ENCODE measurements at places on chromosomes 4 and X.
A peak's percentile ranks its signal among the peaks of the same experiment; 100 is the strongest.

DNA sequence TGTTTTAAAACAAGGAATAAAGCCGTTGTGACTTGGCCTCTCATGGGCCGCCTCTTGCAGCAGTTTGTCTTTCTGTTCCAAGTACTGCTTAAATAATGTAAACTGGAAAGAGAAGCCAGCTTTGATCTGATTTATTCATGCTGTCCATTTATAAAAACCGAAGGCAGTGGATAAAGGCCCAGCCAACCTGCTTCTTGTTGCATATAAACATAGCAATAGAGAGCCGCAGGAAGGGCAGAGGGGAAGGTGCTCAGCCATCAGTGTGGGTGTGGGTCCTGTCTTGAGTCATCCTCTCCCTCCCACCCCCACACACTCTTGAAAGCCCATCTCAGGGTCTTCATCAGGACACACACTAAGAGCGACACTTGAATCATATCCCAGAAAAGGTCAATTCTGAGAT lies 187.9 kb upstream of the FAM9B start:
- DNase-seq: no peak

GRCh38 chr4:98664959-98665358 lies 6.5 kb upstream of the TSPAN5 start:
- no peak for DNase-seq

- no peak for DNase-seq
These were observed 171.1 kb downstream of the SCFD2 start for GRCh38 chr4:53194727-53195126.

GRCh38 chrX:70480660-70481018 lies 36.0 kb downstream of the DLG3 start:
- no peak for DNase-seq

DNA sequence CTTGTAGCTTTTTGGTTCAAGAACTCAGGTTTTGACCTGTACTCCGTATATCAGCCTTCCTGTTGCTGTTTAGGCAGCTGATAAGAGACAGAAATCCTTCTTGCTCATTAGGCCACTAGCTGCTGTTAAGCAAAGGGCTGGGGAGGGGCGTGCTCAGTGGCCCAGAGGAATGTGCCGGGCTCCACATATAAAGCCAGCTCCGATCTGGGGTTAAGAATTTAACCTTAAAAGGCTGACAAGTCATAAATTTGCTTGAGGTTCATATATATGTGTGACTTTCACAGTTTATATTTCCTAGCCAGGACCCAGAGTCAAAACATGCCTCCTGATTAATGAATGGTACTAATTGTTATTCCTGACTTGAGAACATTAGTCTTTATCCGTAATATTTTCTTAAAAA lies 15.3 kb downstream of the GPC3 start:
- DNase-seq: no peak

- peak; percentile 71 for DNase-seq
These were observed 111.2 kb upstream of the TECRL start for GRCh38 chr4:64520421-64520820.

DNA sequence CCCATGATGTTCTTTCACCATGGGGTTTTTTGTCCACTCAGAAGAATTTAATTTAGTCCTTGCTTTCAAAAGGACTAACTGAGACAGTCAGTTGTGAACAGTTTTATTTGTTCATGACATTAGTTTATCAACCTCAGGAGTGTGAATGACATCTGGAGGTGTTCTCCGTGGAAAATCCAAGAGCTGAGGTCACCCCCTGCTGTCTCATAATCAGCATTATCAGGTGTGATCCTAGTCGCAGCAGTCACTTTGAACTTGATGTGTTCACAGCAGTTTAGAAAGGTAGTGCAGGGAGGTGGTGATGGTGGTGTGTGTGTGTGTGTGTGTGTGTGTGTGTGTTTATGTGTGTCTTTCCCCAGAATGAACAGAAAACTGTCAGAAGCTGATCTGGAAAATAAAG lies 1760.8 kb upstream of the PCDH10 start:
- no peak for DNase-seq

DNA sequence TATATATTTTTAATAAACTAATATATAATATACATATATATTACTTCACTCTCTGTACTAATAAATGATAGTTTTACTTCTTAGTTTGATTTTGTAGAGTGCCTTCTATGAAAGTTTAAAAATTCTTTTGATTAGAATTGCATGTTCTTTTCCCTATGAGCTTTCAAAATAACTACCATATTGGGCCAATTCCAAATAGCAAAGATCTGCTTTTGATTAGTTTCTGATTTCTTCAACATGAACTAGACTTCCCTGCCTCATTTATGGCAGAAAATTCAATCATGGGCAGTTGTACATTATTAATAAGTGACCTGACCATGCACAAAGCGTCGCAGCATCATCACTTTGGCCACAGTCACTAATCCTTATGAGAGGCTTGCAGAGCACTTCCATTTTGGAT lies 48.9 kb upstream of the TEX13A start:
- no peak for DNase-seq

GRCh38 chrX:136468391-136469103 lies 19.2 kb upstream of the BRS3 start:
- no peak for DNase-seq

DNA sequence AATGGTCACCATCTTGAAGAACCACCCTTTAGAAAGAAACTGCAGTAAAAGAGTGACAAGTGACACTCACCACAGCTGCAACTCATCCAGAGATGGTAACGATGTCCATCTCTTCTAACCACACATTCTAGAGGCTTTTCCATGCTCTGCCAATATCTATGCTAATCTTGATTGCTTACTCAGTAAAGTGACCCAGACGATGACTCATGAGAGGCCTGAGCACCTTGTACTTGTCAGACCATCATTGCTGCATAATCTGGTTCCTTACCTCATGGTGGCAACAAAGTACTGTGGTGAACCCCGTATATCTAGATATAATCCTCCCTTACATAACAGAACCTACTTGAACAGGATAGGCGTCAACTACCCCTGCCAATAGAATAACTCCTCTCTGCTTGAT lies 75.6 kb downstream of the CCNG2 start:
- no peak for DNase-seq

DNA sequence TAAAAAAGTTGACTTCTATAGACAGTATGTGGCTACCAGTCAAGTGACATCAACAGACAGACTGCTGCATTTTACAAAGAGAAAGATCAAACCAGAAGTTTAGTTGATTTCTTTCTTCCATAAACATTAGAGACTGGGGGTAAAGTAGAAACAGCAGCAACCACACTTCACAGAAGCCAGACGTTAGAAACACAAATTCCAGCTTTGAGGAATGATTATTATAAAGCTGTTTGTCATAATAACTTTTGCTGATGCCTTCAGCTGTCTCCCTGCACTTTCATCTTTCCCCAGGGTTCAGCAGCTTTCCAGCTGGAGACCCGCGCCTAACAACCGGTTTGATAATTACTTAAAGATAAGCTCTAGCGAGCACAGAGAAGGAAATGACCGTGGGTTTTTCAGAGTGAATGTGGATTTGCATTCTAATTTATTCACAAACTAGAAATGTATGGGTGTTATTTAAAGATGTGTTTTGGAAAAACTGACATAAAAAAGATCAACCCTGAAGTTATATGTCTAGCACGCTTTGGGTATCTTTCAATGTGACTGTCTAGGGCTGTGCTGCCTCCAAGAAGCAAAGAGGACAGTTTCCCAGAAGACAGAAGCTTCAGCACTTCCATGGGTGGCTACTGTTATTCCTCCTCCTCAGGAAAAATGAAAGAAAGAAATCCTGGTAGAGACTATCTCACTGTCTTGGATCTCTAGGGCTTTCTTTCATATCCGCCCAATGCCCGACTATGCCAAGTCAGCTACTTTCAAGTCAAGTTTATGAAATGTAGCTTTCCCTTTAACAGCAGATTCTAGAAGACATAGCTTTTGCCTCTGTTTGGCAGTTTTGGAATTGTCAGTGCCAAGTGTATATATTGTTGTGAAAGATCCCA lies 15.0 kb upstream of the ENAM start:
- DNase-seq: no peak

DNA sequence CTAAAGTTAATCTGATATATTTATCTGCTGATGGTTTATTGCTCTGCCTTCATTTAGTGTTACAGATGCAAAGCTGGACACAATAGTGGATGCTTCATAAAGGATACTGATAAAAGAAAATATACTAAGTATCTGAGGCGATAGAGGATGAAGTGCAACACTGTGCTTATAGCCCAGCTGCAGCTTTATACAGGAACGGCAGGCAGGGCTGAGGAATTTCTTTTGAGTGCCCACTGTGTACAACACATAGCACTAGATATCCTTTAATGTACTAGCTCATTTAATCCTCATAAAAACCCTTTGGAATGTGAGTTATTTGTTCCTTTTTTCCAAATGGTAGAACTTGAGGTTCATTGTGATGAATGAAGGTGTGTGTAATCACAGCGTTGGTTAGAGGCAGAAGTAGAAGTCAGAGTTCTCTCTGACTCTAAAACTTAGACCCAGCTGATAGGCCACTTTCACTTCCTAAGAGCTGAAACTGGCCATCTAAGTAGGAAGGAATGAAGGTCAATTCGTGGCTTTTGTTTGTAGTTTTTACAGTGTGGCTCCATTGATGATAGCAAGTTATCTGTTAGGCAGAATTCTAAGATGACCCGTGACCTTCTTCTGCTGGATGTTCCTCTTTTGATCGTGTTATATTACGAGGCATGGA lies 138.0 kb downstream of the VEGFC start:
- DNase-seq: no peak

GRCh38 chr4:76363556-76364290 lies 57.2 kb downstream of the STBD1 start:
- DNase-seq: no peak

GRCh38 chr4:187256897-187257296 lies 533.2 kb upstream of the FAT1 start:
- no peak for DNase-seq

- peak; percentile 66 for DNase-seq
These were observed 39.6 kb downstream of the CLCN3 start for GRCh38 chr4:169659716-169660670.

DNA sequence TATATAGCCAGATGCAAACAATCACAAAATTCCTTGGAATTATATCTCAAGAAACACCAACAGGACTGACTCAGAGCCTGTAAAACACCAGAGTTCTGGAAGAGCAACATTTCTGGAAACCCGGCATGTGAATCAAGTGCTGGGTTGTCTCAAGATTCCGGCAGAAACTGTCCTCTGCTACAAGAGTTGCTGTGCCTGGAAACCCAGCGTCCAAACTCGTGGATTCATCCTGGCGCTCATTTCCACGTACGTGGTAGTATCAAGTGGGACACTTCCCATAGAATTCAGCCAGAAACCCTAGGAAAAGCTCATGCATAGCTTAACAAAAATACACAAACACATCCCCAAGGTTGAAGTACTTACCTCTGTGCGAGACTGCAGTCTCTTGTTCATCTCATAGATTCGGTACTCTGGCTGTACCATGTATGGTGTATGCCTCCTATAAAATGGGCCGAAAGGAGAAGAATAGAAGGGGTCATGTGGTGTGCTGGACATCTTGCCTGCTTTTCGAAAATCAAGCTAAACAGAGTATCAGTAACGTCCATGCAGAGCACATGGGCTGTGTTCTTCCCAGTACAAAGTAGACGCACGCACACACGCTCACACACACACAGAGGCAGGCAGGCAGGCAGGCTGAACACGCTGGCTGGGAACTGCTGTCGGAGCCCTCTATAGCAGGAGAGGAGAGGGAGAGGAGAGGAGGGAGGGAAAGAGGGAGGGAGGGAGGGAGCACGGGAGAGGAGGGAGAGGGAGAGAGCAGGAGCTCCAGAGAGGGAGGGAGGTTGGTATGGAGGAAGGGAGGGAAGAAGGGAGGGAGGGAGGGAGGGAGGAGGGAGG lies at the start of gene LDB2:
LDB2 (minus strand) TSS at position 655 of the 837 bp plus-strand sequence.
- DNase-seq: no peak

GRCh38 chrX:54423161-54423888 lies 16.9 kb upstream of the TSR2 start:
- no peak for DNase-seq

DNA sequence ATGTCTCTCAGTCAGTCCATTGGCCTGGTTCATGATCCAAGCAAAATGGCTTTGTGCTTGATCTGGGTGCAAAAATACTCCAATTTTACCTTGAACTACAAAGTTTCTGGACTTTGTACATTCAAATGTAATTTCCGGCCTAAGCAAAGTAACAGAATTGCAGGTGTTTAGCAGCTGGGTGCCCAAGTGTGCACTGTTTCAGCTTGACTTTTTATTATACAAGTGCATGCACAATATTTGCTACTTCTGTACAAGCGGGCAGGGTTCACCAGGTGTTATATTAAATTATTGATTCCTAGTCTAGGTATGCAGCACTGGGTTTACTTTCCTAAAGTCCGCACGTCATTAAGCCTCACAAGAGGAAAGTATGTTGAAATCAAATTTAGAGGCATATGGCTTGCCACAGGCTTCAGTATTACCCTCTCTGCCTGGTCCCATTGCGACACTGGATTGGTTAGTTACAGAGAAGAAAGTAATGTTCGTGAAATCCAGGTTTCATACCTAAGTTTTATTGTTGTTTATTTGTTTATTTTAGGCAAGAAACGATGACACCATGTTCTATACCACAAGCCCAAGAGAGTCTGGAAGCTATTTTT lies 376.9 kb upstream of the CTSO start:
- DNase-seq: no peak

DNA sequence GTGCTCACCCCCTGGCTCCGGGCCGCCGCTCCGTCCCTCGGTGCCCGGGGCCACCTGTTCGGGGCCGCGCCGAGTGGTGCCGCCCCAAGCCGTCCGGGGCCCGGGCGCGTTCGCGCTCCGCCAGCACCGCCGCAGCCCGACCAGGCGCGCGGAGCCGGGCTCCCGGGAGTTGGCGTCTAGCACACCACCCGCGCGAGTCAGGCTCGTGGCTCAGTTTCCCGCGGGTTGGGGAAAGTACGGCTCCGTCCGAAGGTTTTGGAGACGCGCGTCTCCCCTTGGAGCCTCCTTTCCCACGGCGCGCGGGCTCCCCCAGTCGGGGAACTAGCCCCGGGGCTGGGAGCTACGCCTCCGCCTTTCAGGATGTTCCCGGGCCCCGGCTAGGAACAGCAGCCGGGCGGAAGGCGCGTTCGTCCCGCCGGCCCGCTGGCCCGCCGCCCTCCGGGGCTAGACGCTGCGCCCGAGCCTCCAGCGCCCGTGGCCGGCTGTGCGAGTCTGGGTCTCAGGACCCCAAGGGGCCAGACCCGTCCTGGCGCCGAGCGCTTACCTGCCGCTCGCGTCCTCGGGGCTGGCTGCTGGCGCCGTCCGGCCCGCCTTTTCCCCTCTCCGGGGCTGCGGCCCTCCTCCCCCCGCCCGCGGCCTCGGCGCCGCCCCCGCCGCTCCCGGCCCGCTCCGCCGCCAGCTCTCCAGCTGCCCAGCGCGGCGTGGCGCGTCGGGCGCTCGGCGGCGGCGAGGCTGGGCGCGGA lies at the start of gene ADGRG2:
ADGRG2 (minus strand) TSS at position 571 of the 743 bp plus-strand sequence. CDS start 53,634 bp downstream, outside the sequence.
- no peak for DNase-seq

- DNase-seq: no peak
These were observed 269.3 kb downstream of the DHX15 start for GRCh38 chr4:24315056-24315455.

GRCh38 chr4:163693211-163693610 lies 198.7 kb downstream of the TMA16 start:
- DNase-seq: no peak

All from NCI-H1092 (cell line).